Stimulated activated CD8-positive, alpha-beta memory T cell treated with anti-CD3 and anti-CD28 coated beads, Interleukin-12 subunit alpha, Interleukin-12 subunit beta, amount 100 ng/mL, for 4 hours (primary cell): ENCODE measurements at places on chromosomes 6 and 20.

DNA sequence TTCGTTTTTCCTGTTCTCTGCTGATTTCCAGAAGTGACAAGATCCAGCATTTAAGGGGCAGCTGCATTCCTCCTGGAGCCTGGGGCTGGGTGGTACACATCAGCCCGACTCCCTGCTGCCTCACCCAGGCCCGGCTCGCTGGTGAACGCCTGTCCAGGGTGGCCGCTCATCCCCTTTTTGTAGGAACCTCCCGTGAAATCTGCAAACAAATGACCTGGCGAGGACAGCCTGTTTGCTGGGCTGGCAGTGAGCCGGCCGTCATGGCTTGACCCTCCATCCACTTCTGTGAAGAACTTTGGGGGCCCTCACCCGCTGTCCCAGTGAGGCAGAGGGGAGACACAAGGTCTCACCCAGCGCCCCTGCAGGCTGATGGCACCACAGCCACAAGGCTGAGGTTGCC lies 39.0 kb downstream of the PYGB start:
- DNase-seq, result no peak

GRCh38 chr6:35797837-35798526 lies 859 bp upstream of the CLPS start:
- DNase-seq, result no peak

DNA sequence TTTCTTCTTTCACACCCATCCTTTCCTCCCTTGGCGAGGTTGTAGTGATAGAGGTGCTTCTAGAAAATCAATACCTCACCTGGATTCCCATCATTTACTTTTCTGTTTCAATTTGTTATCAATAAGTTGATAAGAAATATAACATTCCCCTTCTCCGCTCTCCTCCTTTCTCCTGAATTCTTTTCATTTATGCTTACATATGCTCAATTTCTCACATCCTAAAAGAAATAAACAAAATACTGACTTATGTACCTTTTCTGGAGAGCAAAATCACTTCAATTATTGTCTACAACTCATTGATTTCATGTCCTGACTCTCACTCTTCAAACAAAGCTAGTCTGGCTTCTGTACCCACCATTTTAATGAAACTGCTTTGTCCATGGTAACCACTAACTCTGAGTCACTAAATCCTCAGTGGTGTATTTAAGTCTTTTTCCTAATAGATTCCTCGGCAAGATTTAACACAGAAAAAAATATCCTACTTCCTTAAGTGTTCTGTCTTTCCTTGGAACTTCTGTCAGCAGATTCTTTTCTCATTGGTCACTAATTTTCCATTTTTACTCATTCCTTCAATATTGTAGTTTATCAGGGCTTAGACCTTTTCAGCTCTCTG lies 289.6 kb downstream of the RFPL4B start:
- DNase-seq, result no peak

- DNase-seq, result no peak
Observed at GRCh38 chr6:170036916-170037315, 254.0 kb downstream of the DLL1 start.

GRCh38 chr6:9437836-9438235 lies 977.0 kb downstream of the TFAP2A start:
- DNase-seq, result no peak

- DNase-seq, result no peak
Observed at GRCh38 chr6:160127270-160128124, 5.9 kb downstream of the SLC22A1 start.

DNA sequence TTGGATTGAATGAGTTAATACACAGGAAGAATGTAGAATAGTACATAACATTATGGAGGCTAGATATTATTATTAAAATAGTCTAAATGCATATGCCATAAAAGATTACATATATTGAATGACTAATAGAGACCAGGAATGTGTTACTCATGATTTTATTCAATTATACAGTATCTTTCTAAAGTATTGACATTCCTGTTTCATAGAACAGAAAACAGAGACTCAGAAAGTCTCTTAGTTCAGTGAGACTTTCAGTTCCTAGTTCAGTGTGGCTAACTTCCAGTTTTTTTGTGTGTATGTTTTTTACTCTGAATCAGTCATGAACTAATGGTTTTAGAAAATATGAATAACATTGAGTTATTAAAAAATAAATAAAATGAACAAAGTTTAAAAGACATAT lies 34.6 kb upstream of the TMEM244 start:
- no peak for DNase-seq

- DNase-seq, result no peak
Observed at GRCh38 chr20:51434026-51434425, 108.5 kb downstream of the NFATC2 start.

DNA sequence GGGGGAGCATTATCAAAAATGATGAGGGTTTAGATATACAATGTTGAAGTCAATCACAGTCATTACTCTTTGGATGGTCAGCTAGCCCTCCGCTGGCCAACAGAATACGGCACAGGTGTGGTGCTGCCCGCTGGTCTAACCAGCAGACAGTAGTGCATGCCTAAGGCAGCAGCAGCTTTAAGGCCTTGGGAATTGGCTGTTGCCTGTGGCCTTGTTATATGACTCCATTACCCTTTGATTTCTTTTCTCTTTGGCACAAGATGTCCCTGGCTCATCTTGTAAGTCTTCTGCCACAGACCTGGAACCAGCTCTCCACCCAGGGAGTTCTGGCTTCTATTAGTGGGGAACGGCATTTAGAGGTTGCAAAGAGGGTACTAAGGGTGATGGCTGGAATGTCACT lies 110.2 kb downstream of the WDR27 start:
- no peak for DNase-seq

GRCh38 chr6:134307870-134308269 lies 10.0 kb downstream of the SGK1 start:
- DNase-seq, result no peak

- peak; percentile 30 for DNase-seq
Observed at GRCh38 chr6:36387440-36388303, at the start of gene ETV7. ETV7 (minus strand) TSS chr6:36387669; CDS start chr6:36387541, 128 bp downstream.

DNA sequence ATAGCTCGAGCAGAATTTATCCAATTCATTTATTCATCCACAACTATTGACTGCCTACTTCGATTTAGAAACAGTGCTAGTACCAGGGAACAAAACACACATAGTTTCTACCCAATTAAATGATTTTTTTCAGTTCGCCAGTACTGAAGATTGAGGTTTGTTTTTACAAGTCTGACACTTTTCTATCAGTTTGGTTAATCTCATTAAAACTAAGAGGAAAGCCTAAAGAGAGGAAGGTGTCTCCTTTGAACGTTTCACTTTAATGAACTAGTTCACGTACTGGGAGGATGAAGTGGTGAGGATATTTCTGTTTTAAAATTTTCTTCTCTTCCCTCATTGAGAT lies 570 bp upstream of the ANKS1A start:
- DNase-seq, result no peak

GRCh38 chr6:14765106-14765505 lies 480.8 kb upstream of the JARID2 start:
- DNase-seq, result no peak

DNA sequence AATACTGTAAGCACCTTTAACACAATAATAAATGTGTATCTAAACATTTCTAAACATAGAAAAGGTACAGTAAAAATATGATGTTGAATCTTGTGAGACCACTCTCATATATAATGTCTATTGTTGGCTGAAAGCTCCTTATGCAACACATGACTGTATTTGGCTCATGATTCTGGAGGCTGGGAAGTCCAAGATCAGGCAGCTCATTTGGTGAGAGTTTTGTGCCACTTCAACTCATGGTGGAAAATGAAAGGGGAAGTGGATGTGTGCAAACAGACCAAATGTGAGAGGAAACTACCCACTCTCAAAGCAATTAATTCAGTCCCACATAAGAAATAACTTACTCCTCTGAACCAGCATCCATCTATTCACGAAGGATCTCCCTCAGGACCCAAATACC lies 257.7 kb upstream of the OPRM1 start:
- no peak for DNase-seq

DNA sequence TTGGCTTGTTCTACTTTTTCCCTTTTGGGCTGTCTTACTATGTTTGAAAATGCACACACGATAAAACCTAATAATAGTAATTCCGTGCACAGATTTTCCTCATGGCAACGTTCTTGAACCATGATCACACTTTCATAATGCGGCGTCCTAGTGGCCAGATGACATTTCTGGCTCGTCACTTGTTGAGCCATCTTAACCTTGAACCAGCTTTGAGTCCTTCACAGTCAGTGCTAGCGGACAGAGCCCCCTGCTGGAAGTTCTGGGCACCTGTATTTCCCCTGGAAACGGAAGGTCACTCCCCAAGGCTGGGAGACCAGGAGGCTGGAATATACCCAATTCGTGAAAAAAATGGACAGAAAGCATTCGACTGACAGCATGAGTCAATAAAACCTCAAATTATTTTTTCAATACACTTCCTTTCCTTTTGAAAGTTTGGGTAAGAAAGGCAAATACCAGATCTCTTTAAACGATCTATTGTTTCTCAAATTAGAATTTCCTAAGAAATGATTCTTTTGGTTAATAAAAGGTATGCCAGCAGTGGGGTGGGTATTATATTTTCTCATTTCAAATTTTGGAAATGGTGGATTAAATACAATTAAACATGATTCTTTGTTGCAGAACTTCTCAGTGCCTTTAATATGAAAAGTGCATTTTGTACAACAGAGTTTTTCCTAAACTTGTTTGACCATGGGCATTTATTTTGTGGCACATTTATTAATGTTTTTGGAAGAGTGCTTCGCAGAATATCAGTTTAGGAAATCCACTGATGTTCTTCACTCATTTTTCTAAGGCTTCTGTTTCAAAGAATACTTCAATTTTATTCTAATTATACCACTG lies 542.3 kb downstream of the QKI start:
- peak; percentile 18 for DNase-seq

- no peak for DNase-seq
Observed at GRCh38 chr6:35078896-35079295, 62.2 kb downstream of the TCP11 start.

- DNase-seq, result no peak
Observed at GRCh38 chr20:2752567-2753460, 47.6 kb downstream of the CPXM1 start.

DNA sequence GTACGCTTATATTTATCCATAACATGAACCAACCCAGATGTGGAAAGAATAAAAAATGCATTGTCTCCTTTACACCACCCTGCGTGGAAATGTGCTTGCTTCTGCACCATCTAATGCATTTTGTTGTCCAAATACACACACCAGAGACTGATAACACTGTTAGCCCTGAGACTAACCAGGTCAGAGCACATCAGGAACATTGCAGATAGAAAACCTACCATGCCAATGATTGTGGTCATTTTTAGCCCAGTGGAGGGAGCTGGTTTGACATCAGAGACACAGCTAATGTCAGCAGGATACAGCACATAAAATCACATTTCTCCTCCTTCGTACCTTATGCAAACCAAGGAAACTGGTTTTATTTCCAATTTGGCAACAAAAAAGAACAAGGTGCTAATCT lies 528.7 kb downstream of the DOK5 start:
- no peak for DNase-seq

DNA sequence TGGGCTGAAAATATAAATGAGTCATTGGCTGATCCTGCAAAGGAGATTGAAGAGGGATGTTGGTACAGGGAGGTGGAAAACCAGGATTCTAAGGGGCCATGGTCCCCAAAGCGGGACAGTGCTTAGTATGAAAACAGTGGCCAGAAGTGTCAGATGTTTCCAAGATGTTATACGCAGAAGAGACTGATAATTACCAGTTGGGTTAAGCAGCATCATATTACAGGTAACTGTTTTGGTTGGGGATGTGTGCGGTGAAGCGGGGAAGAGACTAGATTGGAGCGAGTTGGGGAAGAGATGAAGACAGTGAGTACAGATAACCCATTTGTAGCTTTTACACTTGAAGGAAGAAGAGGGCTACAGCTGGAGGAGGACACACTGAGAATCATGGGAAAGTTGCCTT lies 80.8 kb downstream of the PLEKHG1 start:
- no peak for DNase-seq

GRCh38 chr6:116697480-116697879 lies 16.5 kb downstream of the KPNA5 start:
- DNase-seq, result no peak

DNA sequence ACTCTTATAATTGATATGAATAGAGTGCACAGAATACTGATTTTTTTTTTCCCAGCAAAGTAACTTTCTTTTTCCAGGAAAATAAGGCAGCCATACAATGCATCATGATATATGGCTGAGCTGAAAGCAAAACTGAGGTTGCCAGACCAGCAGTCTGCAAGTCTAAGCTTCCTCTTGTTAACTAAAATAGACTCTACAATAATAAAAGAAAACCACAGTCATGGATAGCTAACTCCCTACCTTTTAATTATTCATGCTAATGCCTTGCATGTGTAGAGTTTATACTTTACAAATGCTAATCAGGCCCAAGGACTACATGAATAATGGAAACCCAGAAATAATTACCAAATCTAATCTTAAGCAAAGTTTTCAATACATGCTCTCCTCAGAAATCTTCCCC lies 47.4 kb downstream of the MAP7 start:
- DNase-seq, result no peak

DNA sequence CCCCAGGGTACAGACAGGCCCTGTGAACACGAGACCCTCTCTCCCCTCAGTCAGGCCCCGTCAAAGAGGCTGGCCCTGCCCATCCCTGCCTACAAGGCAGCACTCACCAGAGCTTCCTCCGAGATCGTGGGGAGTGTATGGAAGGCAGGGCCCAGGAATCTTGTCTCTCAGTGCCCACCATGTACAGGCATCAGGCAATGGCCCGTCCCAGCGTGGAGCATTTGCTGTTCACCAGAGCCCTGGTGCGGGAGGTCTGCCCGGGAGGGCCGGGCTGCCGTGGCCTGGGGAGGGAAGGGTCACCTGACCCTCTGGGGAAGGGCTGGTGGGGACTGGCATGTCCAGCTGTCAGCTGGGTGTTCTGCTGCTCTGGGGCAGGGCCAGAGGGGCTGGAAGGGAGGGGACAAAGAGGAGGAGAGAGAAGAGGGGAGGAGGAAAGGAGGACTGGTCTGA lies at the start of gene IP6K3:
Gene IP6K3, minus strand, starts transcription at position 255 of the 450 bp plus-strand sequence. CDS start 11,429 bp downstream, outside the sequence.
- no peak for DNase-seq

DNA sequence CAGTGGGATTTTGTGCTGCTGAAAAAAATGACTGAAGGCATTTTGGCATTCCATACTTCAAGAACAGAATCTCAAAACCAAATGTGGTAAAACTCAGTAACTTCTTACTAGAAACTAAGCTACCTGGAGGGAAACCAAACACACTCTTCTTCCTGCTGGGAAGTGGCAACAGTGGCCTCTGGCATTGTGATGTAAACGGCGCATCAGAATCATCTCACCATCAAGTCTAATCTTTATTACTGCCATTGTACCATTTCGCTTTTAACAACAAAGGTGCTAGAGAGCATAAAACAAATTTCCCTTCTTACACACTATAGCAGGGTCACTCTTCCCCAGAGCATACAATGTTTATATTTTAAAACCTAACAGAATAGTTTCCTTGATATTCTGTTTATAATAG lies 101.6 kb upstream of the CEP162 start:
- DNase-seq, result no peak

- no peak for DNase-seq
Observed at GRCh38 chr20:63192721-63193120, 23.2 kb downstream of the YTHDF1 start.

DNA sequence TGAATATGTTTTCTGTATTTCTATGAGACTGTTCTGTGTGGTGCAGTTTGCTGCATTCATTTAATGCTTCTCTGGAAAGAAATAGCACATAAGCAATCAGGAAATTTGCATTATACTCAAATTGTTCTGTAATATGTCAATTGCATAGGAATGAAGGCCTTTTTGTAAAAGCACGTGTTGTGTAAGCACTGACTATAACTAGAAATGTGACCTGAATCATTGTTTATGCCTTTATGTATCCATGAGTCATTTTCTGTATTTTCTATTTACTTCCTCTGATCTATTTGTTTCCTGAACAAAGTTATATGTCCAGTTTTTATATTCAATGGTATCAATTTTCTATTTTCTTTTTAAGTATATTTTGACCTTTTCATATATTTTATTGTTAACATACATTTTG lies 1455.3 kb downstream of the GRIK2 start:
- DNase-seq, result no peak
